ENCODE measurements at places on chromosomes 1 and 21.

- no peak for DNase-seq
Observed at GRCh38 chr1:21302747-21303715, 12.8 kb upstream of the ECE1 start.

DNA sequence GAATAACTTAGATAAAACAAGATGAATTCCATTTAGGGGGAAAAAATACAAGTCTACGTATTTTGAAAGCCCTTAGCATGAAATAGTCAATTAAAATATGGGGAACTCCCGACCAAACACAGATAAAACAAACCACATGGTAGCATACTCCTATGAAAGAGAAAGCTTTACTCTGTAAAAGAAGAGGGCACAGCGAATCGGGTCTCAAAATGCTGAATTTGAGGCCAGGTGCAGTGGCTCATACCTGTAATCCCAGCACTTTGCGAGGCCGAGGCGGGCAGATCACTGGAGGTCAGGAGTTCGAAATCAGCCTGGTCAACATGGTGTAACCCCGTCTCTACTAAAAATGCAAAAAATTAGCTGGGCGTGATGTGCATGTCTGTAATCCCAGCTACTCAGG is 116.9 kb upstream of the TIAM1 start:
- DNase-seq = no peak

DNA sequence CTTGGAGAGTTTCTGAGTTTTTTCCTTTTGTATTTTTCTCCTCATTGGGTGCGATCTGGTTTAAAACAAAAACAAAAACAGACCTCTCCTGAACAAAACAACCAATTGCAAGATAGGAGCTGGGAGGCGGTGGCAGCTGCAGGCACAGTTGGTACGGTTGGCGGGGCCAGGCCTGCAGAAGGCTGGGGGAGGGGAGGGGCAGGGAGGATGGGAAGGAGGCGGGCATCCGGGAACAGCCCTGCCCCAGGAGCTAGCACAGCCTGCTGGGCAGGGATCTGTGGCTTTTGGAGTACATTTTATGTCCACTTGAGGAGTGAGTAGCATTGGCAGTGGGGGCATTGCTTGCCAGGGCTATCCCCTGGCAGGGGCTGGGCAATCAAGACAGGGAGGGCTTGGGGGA is 5.2 kb downstream of the CAPN9 start:
- DNase-seq = no peak

DNA sequence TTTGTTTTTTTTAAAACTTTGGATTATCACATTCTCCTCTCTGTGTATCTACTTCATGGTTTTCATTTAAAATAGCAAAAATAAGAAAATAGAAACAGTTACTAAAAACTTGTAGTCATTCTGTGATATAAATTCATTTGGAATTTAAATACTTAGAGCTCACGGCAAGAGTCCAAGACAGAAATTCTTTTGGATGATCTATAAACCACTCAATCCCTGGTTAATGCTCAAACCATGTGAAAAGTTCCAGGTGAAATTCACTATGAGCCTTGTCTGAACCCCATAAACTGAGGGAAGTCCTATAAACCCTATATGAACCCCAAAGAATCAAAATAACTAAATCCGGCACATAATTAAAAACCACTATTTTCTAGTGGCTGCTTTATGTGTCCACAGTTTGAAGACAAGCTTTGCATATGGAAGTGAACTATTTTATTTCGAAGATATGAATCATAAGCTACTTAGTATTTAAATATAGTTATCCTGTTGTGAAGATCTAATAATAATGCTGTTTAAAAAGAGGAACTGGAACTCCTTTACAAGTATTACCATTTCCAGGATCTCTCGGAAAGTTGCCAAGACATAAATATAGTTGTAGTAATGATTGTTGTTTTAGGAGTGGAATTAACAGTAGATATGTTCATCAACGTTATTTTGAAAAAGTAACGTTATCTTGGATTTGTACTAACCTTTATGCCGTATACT is 163.5 kb downstream of the NFIA start:
- no peak for DNase-seq

- no peak for DNase-seq
Observed at GRCh38 chr1:219119839-219120238, 53.8 kb upstream of the LYPLAL1 start.

- DNase-seq = no peak
Observed at GRCh38 chr1:239997160-239997514, 94.5 kb upstream of the FMN2 start.

DNA sequence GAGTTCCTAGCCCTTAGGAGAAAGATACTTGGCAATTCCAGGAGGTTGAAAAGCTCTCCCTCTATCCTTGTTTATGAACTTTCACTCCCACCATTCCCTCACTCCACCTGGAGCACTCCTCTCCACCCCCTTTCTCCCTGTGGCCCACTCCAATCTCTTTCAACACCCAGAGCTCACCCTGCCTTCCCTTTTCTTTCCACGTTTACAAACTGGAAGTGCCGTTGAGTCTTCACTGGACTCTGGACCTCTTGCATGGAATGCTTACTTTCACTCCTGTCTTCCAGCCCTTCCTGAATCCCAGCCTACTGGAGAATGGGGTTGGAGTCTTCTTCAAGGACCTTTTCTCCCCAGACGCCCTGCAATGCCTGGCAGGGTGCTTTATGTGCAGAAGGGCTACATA is 198.5 kb downstream of the RHOU start:
- no peak for DNase-seq

GRCh38 chr21:44618909-44619308 is 7.0 kb downstream of the KRTAP10-8 start:
- DNase-seq = peak; percentile 29

GRCh38 chr1:66247415-66248208 is 286.3 kb upstream of the SGIP1 start:
- no peak for DNase-seq

DNA sequence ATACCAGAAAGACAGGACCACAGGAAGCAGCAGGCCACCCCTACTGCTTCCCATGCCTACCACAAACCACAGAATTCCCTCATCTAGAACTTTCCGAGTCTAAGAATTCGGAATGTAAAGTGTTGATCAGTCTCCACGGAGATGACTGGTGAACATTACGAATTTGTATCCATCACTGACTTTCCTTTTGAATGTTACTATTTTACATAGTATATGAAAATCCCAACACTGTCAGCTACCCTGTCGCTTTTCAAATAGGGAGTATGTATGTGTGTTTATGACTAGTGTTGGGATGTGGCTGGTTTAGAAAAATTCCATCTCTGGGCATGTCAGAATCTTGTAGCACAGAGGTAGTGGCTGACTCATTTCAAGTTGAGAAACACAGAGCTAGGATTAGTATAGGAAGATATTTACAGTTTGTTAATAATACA is 118.2 kb downstream of the COQ8A start:
- DNase-seq = no peak

DNA sequence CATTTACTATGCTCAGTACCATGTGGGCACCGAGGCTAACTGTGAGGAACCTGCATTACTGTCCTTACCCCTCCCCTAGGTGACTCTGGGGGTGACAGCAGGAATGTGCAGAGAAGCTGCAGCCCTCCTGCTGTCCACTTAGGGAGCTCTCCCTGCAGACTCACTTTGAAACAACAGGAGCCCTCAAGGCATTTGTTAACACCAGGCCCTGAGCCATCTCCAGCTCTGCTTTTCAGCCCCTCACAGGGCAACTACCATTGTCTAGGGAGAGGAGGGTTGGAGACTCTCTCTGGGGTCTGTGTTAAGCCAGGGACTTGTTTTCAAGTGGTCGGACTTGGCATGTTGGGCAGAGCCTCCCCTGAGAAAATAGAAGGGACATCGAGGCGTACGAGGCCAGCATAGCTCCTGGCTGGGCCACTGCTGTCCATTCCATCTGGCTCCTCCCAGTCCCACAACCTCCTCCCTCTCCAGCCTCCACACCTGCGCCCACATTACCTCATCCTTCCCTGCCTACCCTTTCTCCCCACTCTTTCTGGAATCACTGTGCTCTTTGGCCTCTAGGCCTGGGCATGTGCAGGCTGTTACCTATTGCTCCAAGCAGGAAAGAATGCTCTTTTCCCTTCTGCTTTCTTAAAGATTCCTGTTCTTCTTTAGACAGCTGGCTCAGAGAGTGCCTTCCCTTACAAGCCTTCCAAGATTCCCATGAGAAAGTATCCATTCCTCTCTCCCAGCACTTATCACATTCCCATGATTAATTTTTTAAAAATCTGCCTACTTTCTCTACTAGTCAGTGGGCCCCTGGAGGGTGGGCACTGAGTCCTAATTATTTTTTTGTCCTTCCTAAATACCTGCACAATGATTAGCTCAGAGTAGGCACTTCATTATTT is 102.7 kb upstream of the GCLM start:
- DNase-seq = no peak

DNA sequence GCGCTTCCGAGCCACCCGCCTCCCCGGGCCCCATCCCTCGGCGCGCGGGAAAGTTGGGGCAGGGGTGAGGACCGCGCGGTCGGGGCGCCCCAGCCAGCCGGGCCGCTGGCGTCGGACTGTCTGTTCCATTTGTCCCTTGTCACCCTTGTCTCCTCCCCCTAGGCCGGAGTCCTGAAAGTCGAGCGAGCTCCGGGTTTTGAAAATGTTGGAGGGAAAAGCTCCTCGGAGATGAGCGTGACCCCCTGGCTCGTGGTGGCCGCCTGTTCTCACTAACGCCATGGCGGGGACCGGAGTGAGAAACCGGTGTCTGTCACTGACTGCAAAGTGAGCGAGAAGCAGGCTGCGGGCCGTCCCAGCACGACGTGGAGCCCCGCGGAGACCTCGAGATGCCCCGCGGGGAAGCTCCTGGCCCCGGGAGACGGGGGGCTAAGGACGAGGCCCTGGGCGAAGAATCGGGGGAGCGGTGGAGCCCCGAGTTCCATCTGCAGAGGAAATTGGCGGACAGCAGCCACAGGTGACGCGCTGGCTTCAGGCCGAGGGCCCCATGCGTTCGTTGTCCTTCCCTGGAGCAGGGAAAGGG is 491 bp downstream of the PER3 start:
- DNase-seq = no peak

DNA sequence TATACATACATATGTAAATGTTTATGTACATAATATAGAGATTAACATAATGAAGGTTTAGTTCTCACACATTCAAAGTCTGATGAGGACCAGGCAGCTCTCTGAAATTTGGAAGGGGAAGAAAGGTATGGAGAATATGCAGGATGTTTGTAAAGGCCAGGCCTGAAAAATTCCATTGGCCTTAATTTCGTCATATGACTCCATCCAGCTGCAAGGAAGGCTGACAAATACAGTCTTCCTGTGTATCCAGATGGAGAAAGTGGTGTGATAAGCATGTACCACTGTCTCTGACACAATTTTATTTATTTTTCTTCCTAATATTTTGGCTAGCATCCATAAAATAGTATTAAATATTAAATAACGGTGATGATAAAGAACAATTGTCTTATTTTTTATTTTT is 6.3 kb upstream of the SGIP1 start:
- DNase-seq = no peak

GRCh38 chr1:243471754-243472745 is 216.2 kb downstream of the SDCCAG8 start:
- no peak for DNase-seq

GRCh38 chr1:199546323-199546722 is 481.2 kb upstream of the NR5A2 start:
- no peak for DNase-seq

- no peak for DNase-seq
Observed at GRCh38 chr1:228015276-228016180, 8.7 kb downstream of the WNT3A start.

DNA sequence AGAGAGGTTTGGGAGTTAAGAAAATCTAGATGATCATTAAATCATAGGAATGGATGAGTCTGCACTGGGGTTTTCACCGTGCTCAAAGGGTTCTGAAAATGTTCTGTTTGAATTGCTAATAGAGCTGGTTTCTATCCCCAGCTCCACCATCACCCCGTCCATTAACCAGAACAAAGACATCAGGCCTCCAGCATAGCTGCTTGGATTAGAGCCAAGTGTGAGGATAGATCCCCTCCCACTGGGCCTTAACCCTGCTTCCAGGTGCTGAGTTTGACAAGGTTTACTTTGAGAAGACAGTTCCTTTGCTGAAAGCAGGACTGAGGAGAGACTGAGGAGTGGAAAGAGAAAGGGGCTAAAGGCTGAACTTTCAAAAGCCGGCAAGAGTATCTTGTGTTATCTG is 48.3 kb downstream of the MPZL1 start:
- no peak for DNase-seq

- DNase-seq = no peak
Observed at GRCh38 chr1:66298464-66298863, 235.5 kb upstream of the SGIP1 start.

- DNase-seq = no peak
Observed at GRCh38 chr1:94027721-94028515, 93.0 kb downstream of the ABCA4 start.

DNA sequence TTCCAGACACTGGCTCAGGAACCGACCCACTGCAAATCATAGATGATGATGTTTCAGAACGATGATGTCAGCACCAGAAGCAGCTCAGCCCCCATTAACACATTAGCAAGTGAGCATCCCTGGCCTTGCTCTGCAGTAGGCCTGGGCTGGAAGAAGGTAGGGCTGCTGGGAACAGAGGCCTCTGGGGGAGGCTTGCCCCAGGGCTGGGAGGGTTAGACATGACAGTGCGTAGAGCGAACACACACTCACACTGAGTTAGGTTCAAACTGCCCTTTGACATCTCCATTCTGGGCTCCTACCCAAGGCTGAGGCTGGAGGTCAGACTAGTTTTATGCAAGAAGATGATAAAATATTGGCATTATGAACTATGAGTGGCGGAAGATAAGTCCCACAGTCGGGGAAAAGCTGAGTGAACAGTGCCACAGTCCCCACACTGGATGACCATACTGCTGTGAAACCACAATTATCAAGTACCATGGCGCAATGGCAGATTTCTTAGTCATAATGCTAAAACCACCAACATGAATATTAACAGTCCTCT is 91.1 kb downstream of the DMRTB1 start:
- no peak for DNase-seq

DNA sequence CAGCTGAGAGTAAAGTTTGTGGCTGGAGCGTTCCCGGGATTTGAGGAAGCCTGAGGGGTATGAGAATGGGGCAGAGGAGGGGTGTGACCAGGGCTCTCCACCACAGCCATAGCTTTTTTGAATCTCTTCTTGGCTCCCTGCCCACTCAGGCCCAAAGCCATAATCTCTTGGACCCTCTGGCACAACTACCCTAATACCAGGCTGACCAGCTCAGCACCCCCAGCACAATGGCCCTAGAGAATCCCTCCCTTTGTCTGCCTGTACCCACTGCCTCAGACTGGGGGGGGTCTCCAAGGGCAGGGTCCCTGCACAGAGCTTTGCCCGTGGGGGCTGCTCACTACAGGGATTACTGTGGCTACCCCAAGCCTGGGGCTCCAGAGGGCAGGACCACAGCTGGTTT is 7.5 kb downstream of the DENND4B start:
- no peak for DNase-seq

DNA sequence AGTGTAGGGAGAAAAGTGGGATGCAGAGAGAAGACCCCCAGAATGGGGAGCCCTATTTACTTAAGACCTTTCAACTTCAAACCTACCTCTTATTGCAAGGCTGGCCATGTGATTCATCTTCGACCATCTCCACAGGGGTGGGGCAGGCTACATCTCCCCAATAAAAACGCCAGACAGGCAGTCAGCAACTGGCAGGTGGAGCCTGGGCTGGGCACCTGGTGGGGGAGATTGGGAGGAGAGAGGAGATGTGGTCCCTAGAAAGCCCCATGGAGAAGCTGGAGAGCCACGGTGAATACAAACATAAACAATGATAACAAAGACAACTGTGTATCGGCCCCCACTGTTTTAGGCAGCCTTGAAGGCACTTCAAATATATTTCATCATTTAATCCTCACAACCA is 336.7 kb upstream of the PROX1 start:
- DNase-seq = no peak

Data from stimulated activated CD4-positive, alpha-beta T cell treated with anti-CD3 and anti-CD28 coated beads, Interleukin-1b, Interleukin-23, amount 100 ng/mL, for 1 hour (primary cell).